ENCODE measurements at places on chromosomes 1 and 21. TPM values are rescaled to one million over a fixed set of nuclear protein-coding genes. Genes with fewer than 3 reads are reported as not detected.

TGFB2 gene
- total RNA-seq, result 23.7 TPM

RHD gene
- not detected for total RNA-seq

RASAL2 gene
- 19.1 TPM for total RNA-seq

GPR89A gene
- 16.6 TPM for total RNA-seq

SPATA1 gene
- 0.88 TPM for total RNA-seq

GJA8 gene
- total RNA-seq, result not detected

S100A6 gene
- total RNA-seq, result 3,479 TPM

SHISAL2A gene
- total RNA-seq, result not detected

CENPF gene
- 111 TPM for total RNA-seq

SELP gene
- not detected for total RNA-seq

CELA2B gene
- not detected for total RNA-seq

LCE1F gene
- total RNA-seq, result not detected

ITSN1 gene
- 14.9 TPM for total RNA-seq

GPR37L1 gene
- total RNA-seq, result 0.13 TPM

CTSS gene
- total RNA-seq, result 16.6 TPM

OR2L13 gene
- not detected for total RNA-seq

OR2L5 gene
- not detected for total RNA-seq

ACBD3 gene
- total RNA-seq, result 26.0 TPM

ZBTB48 gene
- total RNA-seq, result 15.2 TPM

MAPKAPK2 gene
- total RNA-seq, result 65.7 TPM

TNFRSF8 gene
- total RNA-seq, result 0.09 TPM

ADCY10 gene
- total RNA-seq, result 0.08 TPM

IL20 gene
- total RNA-seq, result not detected

TRPM2 gene
- total RNA-seq, result 8.8 TPM

FAM151A gene
- not detected for total RNA-seq

SPRR1B gene
- not detected for total RNA-seq
